Retinal pigment epithelial cell (primary cell): ENCODE measurements at places on chromosomes 2 and 18.

DNA sequence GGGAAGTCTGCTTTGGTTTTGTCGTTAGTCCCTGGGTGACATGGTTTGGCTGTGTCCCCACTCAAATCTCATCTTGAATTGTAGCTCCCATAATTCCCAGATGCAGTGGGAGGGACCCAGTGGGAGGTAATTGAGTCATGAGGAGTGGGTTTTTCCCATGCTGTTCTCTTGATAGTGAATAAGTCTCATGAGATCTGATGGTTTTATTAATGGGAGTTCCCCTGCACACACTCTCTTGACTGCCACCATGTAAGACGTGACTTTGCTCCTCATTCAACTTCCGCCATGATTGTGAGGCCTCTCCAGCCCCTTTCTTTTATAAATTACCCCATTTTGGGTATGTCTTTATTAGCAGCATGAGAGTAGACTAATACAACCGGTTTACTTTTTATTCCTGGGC lies 405.8 kb upstream of the ID2 start:
- no peak for DNase-seq

DNA sequence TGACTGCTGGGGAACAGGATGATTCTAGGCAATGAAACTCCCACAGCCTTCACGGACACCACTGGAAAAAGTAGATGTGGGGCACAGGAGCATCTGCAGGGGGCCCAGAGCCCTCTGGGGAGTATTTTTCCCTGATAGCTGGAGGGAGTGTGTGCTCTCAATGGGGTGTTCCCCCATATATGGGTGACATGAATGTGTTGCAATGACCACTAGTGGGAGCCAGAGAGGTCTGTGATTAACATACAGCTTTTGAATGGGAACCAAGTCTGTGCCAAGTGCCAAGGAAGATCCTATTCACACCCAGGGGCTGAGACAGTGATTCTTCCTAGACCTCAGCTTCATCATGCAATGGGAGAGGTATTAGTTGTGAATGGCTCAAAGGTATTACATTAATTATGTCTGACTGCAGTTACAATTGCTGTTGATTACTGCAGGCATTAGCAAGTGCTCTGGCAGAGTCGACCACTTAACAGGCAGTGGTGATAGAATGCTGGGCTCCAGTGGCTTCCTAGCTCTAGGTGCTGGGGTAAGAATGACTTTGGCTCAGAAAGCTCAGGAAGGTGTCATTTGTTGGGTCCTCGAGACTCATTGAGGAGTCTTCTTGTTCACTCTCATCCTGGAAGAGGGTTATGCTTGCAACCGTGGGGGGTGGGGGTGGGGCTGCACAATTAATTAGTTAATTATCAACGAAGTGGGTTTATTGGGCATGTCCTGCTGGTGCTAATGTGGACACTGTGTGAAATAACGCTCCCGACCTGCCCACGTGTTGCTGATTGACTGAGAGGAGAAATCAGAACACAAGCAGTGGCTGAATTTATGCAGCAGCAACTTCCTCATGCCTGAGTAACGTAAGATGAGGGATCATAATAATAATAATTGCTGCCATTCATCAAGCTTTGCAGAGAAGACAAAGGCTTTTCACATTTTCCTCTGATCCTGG lies 194.1 kb downstream of the CLIP4 start:
- no peak for DNase-seq

DNA sequence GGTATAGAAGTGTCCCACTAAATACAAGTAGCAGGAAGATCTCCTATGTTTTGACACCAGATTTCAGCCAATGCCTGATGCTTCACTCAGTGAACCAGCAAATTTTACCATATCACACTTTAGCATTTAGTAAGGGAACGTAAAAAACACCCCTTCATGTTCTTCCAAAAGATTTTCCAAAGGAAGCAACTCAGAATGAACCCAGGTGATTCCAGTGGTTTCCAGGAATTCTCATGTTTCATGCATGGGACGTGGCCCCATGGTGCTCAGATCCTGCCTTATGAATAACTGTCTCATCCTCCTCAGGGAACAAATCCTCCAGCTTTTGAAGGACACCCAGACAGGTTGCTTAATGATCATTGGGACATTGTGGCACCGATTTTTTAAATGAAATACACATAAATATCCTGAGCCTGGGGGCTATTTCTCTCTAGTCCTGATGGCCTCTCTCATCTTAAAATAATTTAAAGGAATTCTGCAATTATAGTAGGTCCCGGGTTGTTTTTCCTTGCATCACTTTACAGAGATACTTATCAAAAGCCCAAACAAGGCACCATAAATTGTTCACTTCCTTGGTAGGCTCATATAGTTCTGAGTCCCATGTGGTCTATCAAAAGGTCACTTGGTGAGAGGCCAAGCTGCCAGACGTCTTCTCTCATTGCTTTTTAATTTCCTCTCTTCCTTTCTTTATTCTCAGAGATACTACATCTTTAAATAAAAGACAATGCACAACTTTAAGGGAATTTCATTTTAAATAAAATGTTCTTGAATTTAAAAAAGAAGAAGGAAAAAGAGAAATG lies 261.0 kb downstream of the ZNF516 start:
- DNase-seq: no peak

DNA sequence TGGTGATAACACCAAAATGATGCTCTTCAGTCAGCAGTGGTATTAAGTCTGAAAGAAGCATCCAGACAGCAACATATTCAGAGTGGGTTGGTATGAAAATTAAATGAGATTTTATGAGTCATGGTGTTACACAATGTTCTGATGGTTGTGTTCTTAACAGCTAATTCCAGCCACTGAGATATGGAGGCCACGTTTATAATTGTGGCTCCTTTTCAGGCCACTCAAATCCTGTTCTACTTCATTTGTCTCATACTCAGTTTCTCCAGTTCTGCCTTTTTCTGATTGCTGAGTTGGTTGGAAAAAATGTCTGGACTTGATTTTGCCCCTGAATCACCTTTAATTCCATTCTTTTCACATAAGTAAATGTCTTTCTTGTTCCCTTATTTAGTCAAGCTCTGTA lies 162.7 kb upstream of the COL3A1 start:
- peak; percentile 73 for DNase-seq

- DNase-seq: no peak
Observed at GRCh38 chr2:201909961-201910361, 103.6 kb downstream of the CDK15 start.

- DNase-seq: no peak
Observed at GRCh38 chr2:15047184-15047583, 414.7 kb downstream of the LRATD1 start.

- DNase-seq: no peak
Observed at GRCh38 chr18:71370095-71370494, 1081.2 kb downstream of the SOCS6 start.

- DNase-seq: no peak
Observed at GRCh38 chr2:189252991-189253675, 73.6 kb upstream of the COL5A2 start.

GRCh38 chr18:41077076-41077475 lies 878.0 kb upstream of the PIK3C3 start:
- DNase-seq: no peak

GRCh38 chr18:57083485-57083884 lies 63.4 kb upstream of the BOD1L2 start:
- no peak for DNase-seq

- DNase-seq: no peak
Observed at GRCh38 chr2:239559417-239560261, 158.8 kb upstream of the HDAC4 start.

GRCh38 chr2:185787227-185788145 lies 48.9 kb downstream of the FSIP2 start:
- DNase-seq: no peak
